ENCODE measurements at places on chromosomes 2 and 18.
A peak's percentile ranks its signal among the peaks of the same experiment; 100 is the strongest.

DNA sequence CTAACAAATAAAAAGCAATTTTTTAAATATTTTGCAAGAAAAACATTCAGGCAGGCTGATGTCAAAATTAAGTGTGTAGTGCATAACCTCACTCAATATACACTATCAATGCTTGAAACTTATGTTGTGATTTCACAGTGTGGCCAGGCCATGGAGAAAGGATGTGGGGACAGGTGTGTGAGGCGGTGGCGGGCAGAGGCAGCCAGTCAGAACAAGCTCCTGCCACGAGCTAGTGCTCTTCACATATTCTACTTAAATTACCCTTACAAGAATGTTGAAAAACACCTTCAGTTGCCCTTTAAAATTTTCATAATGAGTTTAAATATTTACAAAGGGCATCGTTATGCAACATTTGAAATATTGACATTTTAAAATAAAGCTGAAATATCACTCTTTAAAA lies 43.2 kb downstream of the CYB5A start:
- no peak for DNase-seq

DNA sequence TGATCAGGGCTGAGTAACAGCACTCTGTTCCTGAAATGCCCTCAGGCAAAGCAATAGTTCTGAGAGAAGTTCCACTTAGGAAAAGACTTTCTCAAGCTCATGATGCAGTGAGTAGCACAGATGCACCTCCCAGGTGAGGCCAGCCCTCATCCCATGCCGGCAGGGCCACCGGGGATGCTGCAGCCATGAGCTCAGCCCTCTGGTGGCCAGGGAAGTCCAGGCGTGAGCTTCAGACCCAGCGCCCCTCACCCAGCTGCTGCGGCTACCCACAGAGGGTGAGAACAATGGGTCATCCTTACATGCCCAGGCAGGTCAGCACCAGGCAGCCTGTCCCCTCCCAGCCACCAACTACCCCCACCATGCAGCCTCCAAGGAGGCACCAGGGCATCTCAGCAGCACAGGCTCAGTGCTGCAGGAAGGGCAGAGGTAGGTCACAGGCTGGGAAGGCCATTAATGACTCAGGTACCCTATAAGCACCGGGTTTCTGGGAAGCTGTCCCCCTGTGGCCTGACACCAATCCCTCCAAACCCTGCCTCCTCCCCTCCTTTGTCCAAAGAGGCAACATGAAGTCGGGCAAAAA lies 50.6 kb downstream of the TTC32 start:
- DNase-seq, result no peak

DNA sequence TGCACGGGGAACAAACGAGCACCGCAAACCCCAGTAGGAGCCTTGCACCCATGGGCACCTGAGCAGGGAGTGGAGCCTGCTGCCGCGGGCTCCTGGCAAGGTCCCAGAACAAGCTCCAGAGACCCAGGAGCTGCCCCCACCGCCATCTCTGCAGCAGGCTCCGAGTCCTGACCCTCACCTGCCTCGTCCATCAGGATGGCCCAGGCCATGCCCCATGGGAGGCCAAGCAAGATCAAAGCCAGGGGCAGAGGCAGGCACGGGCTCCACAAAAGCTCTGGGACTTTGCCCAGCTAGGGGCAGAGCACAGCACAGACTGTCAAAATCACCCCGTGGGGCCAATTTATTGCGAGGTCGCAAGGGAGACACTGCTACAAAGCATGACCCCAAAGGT lies 43.6 kb downstream of the GPC1 start:
- no peak for DNase-seq

DNA sequence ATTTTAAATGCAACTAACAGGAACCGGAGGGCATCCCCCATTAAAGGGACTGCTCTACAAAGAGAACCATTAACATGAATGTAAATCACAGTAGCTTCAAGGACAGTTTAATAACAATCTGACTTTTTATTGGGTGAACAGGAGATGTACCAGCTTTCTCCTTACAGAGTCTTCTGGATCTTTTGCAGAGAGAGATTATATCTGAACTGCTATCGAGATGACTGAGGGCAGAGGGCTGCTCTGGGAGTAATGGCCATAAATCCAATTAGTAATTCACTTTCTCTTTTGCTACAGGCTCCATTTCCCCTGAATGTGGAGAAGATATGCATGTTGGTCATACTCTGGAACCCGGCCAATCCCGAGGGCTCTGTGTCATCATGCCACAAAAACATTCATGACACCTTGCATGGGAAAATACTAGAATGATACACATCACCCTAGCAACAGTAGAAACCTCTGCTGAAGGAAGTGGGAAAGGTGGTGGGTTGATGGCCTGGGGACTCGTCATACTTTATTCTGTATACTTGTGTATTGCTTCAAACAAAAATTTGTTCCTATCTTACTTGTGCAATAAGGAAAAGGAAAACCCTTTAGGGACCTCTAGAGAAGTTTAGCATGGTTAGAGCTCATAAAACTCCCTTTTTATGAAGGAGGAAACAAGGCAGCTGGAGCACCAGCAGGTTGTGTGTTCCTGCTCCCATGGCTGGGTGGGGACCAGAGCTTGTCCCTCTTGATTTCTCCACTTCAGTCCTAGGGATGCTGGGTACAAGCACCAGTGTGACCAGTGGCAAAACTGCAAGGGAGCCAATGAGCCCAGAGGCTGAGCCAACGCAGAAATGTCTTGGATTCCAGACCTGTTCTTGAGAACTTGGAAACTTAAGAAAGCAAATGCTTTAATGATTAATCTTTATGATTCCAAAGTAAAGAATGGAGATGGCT lies 26.0 kb downstream of the CTAGE1 start:
- no peak for DNase-seq

DNA sequence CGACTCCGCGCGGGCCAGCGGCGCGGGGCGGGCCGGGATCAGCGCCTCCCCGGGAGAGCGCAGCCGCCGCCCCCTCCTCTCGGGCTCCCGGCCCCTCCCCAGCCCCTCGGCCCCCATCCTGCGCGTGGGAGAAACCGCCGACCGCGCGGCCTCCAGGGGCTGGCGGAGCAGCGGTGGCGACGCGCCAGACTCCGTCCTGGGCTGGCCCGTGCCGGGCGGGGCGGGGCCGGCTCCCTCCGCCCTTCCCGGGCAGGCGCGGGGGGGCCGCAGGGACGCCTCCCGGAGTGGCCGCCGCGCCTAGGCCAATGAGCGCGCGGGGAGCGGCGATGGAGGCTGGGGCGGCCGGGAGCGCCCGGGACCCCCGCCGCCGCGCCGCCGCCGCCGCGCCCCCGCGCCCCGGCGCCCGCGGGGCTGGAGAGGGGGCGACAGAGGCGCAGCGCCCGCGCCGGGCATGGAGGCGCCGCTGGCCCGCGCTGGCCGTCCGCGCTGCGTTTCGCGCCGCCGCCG lies 49.1 kb downstream of the KCNIP3 start:
- DNase-seq, result no peak

GRCh38 chr2:101864426-101864825 lies 127.3 kb upstream of the IL1R2 start:
- no peak for DNase-seq

- DNase-seq, result no peak
Observed at GRCh38 chr2:235279965-235280364, 213.9 kb upstream of the AGAP1 start.

DNA sequence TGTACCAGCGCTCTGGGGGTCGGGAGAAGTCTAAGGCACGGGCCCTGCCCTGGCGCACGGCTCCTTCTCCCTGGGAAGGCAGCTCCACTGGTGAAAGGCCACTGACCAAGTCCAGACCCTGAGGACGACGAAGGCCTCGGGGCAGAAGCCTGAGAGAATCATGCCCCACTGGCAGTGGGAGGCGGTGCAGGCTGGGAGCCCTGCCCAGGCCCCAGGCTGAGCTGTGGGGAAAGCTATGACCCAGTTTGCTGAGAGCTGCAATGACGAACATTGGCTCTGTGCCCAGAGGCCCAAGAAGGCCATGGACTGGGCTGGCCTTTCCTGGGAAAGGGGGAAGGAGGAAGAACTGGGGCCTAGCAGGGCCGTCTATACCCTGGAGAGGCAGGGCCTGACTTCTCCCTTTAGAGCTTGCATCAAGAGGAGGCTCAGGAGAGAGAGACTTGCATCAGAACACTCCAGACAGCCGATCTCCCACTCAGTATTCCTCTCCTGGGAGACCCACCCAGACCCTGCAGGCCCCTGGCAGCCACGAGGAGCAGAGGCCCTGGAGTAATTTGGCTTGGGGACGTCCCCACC lies 32.9 kb downstream of the HS1BP3 start:
- DNase-seq, result no peak

GRCh38 chr18:23977719-23978483 lies 36.7 kb upstream of the TTC39C start:
- DNase-seq, result no peak

DNA sequence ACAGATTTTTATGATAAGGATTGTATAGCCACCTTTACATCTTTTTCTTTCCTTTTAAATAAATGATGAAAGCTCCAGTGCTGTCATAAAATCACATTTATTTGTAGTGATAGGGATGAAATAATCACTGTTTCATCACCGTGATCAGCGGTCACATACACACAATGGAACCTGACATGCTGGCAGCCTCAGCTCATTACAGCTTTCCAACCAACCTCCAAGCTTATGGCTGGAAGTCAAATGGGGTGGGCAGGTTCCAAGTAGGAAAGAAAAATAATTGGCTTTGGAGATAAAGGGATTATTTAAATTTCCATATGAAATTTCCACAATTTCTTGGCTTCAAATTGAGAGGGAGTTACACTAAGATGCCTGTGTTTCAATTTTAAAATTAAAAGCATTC lies 251.3 kb downstream of the PLCL1 start:
- DNase-seq, result no peak

DNA sequence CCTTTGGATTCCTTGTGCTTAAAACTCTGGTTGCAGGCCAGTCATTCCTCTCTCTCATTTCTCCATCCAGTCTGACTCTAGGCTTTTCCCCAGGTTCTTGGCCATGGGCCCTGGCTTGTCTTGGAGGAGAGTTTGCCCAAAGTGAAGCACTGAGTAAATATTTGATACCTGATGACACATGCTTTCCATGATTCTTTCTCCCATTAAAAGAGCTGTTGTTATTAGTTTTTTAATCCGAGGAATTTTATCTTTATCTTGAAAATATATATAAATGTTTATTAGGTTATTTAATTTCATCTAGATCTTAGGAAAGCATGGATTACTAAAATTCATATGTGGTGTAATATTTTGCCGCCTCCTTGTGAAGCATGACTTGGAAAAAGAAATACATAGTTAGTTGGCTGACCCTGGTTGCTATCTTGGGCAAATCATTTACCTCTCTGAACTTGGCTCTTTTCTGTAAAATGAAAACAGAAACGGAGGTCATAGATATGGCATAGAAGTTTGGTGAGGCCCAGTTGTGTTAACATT lies 650.1 kb downstream of the SLC4A3 start:
- DNase-seq, result no peak

- DNase-seq, result no peak
Observed at GRCh38 chr2:10284108-10284870, 18.4 kb upstream of the HPCAL1 start.

DNA sequence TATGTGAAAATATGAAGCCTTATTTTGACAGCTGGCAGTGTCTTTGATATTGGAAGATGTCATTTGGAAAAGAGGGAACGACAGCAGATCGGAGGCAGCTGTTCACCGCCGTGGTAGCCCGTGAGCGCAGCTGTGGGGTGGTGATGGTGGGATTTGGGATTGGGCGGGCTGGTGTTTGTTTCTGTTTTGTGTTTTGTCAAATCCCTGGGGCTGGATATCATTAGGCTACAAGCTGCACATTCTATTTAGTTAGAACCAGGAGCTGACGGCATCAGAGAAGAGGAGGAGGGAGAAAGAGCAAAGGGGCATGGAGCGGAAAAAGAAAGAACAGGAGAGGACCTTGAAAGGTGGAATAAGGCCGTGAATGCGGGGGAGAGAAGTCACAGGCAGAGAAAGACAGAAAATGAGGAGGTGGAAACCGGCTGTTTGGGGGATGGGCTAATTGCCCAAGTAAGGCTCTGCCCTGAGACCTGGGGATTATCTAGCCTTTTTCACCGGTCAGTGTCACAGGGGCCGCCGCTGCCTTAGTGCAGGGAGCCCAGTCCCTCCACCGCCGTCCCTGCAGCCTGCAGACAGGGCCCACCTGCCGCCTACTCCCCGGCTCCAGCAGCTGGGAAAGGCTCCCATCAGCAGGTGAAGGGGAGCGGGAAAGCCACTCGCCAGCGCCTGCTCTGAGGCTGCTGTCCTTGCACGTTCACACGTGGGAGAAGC lies 88.0 kb downstream of the ZCCHC2 start:
- no peak for DNase-seq

- no peak for DNase-seq
Observed at GRCh38 chr18:79368681-79369080, 27.0 kb upstream of the NFATC1 start.

DNA sequence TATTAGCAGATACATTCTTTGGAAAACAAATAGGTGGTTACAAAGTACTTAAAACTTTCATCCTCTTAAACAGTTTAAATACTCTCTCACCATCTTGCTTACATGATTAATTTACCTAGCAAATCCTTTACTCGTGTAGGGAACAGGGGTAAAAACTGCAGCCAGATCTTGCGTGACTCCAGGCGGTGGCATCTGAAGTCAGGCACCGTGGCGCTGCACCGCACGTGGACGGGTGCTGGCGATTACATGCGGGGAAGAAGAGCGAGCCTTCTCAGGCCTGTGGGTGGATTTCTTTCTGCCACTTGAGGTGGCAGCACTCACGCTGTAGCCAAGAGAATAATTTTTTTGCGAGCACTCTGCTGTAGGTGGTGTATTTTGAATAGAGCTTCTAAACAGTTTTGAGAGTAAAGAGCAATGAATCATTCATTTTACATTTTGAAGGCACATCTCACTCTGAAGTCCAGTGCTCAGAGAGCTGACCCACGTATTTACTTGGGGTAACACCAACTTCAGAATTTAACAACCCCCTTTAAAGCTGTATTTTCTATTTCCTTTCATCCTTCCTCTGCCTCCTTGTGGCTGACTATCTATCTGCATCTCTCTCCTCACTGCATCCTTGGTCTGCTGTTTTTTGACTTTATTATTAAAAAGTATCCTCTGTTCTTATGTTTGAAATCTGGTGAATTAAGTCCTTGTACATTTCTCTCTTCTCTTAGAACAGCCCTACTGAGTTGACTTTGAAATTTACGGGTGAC lies 68.9 kb downstream of the EPAS1 start:
- DNase-seq, result no peak

- no peak for DNase-seq
Observed at GRCh38 chr2:136031711-136032110, 46.3 kb upstream of the DARS1 start.

GRCh38 chr2:208031608-208032019 lies 6.3 kb upstream of the PLEKHM3 start:
- no peak for DNase-seq

DNA sequence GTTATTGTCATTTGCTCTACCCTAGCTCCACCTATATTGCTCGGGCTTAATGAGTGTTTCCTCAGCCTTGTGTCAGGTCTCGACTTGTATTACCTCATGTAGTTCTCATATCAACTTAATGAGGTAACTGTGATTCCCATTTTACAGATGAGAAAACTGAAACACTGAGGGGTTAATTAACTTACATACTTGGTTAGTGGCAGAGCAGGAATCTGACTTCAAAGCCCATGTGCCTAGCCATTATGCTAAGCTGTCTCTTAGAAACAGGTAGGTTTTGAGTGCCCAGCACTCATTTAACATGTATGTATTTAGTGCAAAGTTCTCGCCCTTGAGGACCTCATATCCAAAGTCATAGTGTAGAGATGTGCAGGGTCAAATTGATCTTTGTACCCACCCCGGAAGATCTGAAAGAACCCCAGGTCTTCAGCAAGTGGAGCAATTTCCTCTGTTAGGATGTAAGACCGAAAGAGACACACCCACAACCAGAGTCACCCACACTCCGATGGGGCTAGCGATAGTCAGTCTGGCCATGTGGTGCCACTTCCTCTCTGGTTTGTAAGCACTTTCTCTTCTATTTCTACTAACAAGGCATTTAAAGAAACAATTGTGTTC lies 121.0 kb upstream of the SLC39A10 start:
- DNase-seq, result peak; percentile 35

GRCh38 chr2:122705746-122706145 lies 950.3 kb downstream of the TSN start:
- no peak for DNase-seq

Data from stimulated activated CD4-positive, alpha-beta T cell treated with anti-CD3 and anti-CD28 coated beads, TNF-alpha, amount 100 ng/mL, for 1 hour (primary cell).